ENCODE measurements at places on chromosomes 5 and 9.

GRCh38 chr9:125346080-125346732, 84.6 kb downstream of the GAPVD1 start:
- no peak for DNase-seq

- no peak for DNase-seq
Measured at GRCh38 chr9:134551176-134551575, 90.4 kb upstream of the COL5A1 start.

DNA sequence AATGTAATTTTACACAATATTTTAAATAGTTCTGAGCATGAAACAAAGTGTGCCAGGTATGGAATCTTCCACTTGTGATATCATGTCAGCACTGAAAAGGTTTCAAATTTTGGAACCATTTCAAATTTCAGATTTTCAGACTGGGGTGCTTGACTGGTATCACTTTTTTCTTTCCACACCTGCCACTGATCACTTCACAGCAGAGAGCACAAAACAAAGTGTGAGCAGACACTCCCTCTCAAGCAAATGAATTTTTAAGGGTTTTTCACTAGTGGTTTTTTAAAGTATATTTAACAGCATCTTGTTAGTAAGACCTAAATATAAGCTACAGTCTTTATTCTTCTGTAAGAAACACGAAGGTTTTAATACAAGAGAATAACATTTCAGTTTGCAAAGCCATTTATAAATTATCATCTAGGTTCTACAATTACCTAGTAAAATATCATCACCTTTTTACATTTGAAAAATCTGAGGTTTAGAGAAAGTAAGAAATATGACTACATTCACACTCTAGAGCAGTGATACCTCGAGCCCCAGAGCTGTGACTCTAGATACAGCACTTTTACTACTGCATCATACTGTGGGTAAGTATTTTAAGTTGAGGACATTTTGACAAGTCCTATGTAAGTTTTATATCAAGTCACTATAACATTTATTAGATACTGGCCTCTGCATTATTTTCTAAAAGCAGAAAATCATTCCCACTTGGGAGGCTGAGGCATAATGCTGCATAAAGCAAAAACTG, 14.6 kb downstream of the GOLPH3 start:
- DNase-seq = no peak

DNA sequence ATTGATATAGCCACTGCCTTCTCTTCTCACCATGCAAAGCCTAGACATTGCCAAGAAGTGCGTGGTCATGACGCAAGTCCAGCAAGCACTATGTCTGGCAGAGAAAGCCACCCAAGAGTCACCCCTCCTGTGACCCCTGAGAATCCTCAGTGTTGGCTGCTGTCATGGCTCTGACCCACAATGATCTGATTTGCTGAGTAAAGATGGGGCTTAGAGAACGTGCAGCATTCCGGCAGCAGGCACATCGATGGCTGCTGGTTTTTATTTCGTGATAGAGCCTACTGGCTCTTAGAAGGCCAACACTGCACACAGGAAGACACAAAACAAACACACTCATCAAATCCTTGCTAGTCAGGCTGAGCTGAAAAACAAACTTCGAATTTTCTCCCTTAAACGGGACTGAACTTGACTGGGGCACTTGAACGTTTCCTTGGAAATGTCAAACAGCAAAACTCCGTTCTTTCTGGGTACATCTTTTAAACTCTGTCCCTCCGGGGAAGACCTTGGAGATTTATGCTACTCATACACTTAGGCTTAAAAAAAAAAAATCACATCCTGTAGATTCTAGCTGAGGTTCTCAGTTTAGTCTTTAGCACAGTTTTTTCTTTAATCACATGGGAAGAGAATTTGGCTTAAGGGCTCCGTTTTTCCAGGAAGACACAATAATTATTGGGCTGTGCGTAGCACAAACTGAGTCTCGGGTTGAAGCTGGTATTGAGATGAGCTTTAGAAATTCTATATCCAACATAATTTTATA, 88.2 kb upstream of the BASP1 start:
- DNase-seq = no peak

DNA sequence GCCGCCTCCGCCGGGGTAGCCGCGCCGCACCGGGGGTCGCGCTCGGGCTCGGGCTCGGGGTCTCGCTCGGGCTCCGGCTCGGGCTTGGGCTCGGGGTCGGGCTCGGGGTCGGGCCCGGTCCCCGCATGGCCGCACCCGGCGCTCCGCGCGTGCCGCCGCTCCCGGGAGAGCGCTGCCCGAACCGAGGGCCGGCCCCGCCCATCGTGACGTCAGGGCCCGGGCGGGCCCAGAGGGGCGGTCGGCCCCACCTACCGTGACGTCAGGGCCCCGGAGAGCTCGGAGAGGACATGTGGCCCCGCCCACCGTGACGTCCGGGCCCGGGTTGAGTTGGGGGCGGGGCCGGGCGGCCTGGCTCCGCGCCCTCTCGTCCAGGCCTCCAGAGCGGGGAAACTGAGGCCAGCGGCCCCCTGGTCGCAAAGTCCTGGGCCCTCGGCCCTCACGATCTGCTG, at the start of gene NSMF:
Gene NSMF (minus strand): TSS at position 183 of the 449 bp plus-strand sequence. CDS start 232 bp downstream, outside the sequence.
- peak; percentile 89 for DNase-seq

GRCh38 chr5:9713356-9713755, 83.2 kb upstream of the TAS2R1 start:
- DNase-seq = no peak

DNA sequence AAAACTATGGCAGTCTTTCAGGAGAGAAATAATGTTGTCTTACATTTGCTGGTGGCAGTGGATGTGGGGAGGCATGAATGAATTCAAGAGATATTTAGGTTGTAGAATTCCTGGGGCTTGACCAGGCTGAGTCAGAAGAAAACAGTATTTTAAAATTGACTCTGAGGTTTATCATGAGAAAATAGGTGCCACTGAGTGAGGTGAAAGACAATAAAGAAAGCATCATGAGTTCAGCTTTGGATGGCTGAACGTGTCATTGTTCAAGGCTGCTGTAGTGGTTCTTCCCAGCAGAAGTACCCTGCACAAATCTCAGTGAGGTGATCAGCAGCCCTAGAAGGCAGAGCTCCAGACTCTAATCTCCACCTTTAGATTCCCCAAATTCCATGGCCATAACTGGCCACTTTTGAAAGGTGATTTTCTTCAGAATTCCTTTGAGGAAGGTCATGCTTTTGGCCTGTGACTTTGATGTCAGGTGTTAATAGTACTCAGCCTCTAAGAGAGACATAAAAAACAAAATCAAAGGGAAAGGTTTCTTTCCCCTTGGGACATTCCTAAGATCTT, 395.4 kb downstream of the NTRK2 start:
- DNase-seq = no peak

- no peak for DNase-seq
Measured at GRCh38 chr9:91067306-91067860, 265.8 kb downstream of the SYK start.

GRCh38 chr9:120619751-120620655, 40.0 kb upstream of the CDK5RAP2 start:
- no peak for DNase-seq

DNA sequence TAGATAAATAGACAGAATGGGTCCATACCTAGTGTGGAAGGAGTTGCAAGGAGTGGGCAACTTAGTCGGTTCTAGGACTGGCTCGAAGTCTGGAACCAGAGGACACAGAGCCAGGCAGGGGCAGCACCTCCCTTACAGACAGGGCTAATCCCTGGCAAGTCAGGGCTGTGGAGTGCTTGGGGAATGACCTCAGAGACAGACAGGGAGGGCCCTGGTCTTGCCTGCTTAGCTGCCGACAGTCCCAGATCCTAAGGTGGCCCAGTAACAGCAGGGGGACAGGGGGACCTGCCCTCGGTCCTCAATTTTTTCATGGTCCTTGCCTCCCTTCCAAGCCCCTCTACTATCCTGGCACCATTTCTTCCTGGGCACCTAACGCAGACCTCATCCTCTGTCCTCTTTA, 222.4 kb upstream of the TNC start:
- no peak for DNase-seq

DNA sequence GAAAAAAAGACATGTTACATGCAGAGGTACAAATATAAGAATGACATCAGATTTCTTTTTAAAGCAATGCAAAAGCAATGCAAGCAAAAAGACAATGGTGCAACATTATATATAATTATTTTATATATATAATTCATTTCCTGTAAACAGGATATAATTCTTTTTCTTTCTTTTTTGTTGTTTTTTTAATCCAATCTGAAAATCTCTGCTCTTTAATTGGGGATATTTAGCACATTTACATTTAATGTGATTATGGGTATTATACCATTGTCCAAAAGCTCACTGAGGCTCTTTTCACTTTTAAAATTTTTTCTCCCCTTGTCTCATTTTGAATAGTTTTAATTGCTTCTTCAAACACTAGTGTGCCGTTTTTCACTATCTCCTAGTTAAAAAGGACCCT, 148.9 kb downstream of the FGF18 start:
- DNase-seq = no peak

GRCh38 chr5:178295589-178295988, 63.0 kb upstream of the PHYKPL start:
- no peak for DNase-seq

DNA sequence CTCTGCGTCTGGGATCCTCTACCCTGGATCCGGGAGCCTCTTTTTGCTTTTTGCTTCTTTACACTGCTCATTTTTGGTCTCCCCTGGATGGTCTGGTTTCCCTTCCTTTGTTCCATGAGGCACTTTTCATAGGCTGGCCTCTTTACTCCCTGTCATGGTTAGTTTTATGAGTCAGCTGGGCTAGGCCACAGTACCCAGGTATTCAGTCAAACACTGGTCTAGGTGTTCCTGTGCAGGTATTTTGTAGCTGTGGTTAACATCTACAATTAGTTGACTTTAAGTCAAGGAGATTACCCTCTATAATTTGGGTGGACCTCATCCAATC, 17.5 kb downstream of the ANKRD33B start:
- DNase-seq = no peak

- DNase-seq = no peak
Measured at GRCh38 chr5:39399135-39400036, 25.4 kb downstream of the DAB2 start.

DNA sequence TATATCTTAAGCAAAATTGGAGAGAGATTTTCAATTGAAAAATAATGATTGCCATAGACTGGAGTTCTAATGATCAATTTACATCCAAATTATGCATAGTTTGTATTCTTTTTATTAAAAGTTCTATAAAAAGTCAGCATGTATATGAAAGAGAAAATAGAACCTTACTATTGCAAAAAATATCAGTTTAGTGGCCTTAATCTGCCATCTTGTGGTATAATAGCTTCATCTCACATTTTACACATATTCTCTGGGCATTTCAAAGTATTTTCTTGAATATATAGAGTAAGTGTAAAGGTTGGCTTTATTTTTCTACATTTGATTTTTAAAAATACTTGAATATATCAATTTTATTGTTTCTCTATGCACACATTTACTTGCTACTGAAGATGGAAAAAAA, 1858.6 kb upstream of the CDH9 start:
- no peak for DNase-seq

DNA sequence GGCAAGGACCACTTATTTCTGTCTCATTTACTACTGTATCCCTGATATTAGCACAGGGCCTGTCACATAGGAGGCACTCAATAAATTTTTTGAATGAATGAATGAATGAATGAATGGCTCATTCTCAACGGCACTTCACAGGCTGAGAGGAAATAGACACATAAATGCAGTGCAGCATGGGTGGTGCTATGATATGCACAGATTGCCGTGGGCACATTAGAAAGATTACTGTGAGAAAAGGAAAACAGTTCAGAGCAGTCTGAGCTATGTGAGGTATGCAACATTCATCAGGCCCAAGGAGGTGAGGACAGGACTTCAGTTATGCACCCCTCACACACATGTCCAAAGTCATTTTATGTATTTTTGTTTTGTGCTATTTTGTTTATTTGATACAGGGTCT, 6.4 kb upstream of the NOL6 start:
- no peak for DNase-seq

DNA sequence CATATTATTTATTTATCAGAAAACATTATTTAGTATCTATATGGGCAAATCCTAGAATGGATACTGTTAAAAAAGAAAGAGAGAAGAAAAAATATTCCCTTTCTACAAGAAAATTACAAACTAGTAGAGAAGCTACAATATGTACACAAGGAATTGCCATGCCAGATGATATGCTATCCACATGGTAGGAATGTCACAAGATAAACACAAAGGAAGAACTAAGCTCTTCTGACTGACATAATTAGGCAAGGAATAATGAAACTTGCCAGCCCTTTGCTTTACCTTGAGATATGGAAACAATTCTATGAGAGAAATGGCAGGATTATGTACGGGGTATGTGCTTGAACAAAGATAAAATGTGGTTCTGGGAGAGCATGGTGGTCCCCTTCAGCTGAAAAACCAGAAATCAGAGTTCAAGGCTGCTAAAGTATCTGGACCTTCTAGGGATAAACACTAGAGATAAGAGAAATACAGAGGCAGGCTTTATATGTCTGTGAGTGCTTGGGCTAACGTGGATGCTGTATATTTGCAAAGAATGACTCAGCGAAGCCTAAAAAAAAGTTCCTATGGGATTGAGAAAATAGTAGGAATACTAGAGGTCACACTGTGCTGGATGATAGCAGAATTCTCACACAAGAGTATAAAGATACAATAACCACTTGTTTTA, 451.6 kb downstream of the TLE1 start:
- DNase-seq = no peak

DNA sequence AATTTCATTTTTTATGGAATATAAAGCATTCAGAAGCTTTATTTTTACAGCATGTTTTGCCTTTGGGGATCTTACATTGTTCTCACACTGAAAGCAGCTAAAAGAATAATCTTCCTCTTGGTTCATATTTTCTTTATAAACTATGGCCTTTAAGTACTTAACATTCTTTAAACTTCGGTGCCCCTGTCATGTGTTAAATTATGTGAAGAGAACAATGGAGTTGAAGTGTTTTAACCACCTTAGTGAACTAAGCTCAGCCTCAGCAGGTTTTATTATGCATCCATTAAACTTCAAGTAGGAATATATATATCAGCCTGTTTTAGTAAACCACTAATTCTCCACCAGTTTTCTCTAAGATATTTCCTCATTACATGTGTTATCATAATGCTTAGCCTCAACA, 371.4 kb upstream of the CDH18 start:
- DNase-seq = no peak

DNA sequence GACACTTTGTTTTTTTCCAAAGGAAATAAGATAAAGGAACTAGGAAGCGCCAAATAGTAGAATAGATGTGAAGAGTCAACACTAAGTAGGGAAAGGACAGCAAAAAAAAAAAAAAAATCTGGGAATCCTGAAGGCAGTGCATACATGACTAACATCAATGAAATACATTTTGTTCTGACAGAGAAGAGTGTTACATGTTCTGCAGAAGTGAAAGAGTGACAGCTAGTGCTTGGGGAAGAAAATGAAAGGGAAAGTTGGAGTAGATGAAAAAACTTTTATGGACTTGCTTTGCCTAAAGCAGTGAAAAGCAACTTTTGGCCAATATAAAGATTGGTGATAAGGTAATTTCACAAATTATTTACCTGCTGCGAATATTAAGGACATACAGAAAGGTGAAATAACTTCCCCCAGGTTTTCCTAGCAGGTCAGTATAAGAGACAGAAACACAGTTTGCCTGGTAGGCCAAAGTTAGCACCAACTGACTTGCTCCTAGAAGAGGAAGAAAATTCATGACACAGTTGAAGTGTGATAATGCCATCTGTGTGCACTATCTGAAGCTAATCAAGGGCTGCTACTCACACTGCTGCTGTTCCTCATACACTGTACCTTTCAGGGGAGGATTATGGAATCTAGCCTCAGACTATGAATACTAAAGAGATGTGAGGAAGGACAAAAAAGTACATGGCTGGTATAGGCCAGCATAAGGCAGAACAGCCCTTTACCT, 38.6 kb downstream of the RANBP6 start:
- DNase-seq = no peak

Data from activated CD4-positive, CD25-positive, alpha-beta regulatory T cell (primary cell).